ENCODE measurements at places on chromosomes 12 and 14.

- DNase-seq, result peak; percentile 17
These were observed 21.4 kb downstream of the CLSTN3 start for GRCh38 chr12:7151532-7151931.

DNA sequence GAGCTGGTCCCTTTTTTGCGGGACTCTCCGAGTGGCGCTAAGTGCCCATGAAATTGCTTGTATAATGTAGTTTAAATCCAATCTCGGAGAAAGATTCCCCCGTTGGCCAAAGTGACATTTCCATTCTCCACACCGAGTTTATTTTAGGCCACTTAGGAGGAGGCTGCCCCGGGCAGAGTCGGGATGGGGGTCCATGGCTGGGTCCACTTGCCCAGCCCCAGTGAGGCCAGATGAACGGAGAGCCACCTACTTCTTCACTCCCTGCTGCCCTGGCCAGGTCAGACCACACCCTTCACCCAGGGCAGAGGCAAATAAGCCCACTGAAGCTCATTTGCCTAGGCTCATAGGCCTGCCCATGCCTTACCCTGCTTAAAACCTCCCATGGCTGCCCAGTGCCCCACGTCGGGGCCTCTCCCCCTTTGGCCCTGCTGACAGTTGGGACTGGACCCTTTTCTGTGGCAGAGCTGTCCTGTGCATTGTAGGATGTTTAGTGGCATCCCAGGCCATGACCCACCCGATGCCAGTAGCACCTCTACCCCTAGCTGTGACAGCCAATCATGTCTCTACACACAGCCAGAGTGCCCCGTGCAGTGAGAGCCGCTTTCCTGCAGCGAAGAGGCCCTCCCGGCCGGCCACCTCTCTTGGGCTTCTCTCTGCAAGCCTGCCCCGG, 51.3 kb downstream of the FAM222A start:
- no peak for DNase-seq

DNA sequence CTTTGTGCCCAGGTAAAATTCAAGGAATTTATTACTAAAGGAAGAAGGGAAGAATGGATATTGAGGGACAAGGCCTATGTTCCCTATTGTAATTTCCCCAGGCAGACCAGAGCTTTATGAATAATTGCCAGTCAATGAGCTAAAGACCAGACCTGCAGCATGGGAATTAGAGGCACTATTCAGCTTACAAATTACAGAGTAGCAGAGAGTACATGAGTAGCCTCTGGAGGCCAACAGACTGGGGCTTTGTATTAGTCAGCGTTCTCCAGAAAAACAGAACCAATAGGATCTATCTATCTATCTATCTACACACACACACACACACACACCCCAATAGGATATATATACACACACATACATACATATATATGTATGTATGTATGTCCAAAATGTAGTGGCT, 120.0 kb upstream of the RPH3A start:
- DNase-seq, result no peak

- DNase-seq, result no peak
These were observed 35.8 kb upstream of the GRIP1 start for GRCh38 chr12:66714709-66715108.

DNA sequence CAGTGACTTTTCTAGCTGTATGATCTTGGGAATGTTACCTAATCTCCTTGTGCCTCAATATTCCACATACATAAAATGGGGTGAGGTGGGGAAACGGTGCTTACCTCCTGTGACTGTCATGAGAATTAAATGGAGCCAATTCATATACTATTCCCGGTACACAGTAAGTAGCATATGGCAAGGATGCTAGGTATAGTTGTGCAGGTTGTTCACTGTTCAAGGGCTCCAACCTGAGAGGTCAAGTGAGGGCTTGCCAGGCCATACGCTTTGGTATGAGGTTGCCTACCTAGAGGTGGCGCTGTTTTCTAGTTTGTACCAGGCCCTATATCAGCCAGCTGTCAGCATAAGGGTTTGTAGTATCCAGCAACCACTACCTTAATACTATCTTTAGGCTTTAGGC, 3.6 kb upstream of the BATF start:
- DNase-seq, result no peak

DNA sequence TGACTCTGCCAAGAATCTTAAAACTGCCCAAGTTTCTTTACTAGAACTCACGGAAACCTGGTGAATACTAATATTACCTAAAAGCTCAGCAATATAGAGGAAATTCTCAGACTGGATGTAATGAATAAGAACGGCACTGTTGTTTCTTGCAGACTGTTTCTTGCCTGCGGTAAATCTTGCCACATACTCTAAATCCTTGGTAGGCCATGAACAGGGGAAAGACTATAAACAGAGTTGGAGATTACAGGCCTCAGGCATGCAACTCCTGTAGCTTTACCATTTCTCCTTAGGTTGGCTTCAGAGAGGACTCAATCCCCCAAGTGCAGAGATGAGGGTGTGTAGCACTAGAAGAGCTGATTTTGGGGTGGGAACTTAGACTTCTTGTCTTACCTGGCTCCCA, 1.1 kb downstream of the ALDH6A1 start:
- no peak for DNase-seq

DNA sequence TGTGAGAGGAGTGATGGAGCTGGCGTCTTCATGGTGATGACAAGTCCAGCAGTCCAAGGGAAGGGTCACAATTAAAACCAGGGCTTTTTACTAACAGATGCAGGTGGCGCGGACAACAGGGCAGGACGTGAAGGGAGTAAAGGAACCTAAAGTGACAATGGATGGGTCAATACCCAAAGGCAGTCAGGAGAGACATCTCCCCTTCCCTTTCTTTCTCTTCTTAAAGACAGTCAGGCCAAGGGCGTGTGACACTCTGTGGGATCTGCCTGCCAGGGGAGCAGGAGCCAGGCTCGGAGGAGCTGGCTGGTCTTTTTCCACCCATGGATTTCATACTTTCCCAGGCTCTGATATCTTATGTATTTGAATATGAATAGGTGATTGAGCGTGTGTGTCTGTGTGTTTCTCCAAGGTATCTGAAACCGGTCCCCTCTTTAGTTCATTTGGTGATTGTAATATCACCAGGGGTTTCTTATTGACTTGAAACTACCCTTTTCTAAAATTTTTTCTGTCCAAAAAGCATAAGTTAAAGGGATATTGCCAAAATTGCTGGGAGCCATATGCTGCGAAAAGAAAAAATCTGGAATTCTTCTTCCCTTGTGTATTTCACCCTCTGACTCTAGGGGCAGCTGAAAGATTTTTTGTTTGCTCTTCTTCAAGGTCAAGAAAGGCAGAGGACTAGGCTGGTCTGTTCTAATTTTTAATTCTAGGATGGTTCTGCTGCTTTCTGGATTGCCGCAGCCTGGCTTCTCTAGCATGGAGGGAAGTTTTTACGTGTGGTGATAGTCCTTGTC, 61.8 kb downstream of the FBXL14 start:
- peak; percentile 43 for DNase-seq

- DNase-seq, result peak; percentile 97
These were observed 39.9 kb downstream of the LTBP2 start for GRCh38 chr14:74571901-74572725.

DNA sequence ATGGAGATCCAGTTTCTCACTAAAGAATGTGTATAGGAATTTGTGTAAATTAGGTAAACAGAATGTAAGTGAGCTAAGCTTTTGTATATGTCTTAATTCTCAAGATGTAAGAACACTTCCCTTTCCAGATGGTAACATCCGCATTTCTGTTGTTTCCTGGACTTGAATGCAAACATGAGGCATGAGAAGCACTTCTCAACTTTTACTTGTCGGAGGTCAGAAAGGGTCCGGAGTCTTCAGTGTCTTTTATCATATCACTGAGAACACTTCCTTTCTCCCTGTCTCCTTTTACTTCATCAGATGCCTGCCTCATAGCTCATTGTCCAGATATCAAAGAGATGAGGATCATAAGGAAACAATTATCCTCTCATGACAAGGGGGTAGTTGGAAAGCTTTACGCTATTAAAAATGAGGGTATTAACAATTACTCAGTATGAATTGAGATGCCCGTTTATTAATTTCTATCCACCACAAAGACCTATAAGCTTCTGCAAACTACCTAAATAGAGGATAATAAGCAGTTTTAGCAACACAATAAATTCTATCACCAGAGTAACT, 214.1 kb upstream of the FLRT2 start:
- DNase-seq, result no peak

DNA sequence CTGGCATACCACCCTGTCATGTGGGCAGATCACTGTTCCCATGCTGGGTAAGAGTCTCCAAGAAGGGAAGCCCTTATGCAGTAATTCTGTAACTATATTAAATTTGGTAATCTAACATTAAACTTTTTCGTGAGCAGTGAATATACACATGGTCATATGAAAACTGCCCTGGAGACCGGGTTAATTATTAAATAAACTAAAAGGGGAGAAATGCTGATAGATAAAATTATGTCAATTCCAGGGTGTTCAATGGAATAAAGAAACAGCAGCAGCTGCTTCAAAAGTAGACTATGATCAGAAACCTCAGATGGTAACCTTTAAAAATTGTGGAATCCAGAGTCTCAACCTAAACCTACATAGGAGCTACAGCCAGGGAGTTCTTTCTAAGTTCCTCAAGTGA, 100.0 kb downstream of the PAWR start:
- no peak for DNase-seq

All from adipocyte (in vitro differentiated cells).